SJCRH30 (cell line): ENCODE measurements at places on chromosomes 1 and 21.

DNA sequence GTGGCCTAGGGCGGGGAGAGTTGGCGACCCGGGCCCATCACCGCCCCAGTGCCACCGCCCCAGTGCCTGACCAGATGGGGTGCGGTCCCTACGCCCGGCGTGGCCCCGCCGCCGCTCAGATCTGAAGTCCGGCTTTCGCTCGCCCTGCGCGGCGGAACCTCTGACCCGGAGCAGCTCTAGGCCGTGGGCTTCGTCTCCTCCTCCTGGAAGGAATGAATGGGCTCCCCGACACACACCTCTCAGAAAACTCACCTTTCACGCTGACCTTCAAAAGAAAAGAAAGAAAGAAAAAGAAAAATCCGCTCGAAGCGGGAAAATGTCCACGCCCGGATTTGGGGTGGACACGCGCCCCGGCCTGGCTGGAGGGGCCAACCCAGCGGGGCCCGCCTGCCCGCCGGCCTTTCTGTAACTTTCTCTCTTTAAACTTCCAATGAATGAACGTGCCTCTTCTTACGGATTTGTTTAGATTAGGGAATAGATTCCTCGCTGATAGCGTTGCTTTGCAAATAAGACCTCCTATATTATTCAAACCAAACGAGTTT is 5.4 kb upstream of the SIM2 start:
- DNase-seq, result no peak

DNA sequence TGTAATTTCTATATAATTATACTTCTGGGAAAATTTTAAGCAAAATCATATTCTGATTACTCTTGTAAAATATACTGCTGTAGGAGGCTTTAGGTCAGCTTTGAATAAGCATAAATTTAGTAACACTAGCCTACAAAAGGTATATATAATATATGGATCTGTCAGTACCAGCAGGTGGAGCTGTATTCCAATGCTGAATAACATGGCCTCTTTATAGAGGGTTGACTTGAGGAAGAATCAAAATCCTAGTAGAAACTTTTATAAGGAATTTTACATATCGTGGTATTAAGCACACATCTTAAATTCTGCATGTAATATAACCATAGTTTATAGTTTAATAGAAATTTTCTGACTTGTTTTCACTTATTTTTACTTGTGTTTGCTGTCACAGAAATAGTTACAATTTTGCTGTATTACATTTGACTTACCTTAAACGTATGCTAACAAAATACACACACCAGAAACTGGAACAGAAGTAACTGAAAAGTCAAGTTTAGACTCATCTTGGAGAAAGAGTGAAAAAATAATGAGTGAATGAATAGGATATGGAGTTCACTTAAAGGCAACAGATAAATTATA is 79.3 kb downstream of the HMCN1 start:
- peak; percentile 29 for DNase-seq

DNA sequence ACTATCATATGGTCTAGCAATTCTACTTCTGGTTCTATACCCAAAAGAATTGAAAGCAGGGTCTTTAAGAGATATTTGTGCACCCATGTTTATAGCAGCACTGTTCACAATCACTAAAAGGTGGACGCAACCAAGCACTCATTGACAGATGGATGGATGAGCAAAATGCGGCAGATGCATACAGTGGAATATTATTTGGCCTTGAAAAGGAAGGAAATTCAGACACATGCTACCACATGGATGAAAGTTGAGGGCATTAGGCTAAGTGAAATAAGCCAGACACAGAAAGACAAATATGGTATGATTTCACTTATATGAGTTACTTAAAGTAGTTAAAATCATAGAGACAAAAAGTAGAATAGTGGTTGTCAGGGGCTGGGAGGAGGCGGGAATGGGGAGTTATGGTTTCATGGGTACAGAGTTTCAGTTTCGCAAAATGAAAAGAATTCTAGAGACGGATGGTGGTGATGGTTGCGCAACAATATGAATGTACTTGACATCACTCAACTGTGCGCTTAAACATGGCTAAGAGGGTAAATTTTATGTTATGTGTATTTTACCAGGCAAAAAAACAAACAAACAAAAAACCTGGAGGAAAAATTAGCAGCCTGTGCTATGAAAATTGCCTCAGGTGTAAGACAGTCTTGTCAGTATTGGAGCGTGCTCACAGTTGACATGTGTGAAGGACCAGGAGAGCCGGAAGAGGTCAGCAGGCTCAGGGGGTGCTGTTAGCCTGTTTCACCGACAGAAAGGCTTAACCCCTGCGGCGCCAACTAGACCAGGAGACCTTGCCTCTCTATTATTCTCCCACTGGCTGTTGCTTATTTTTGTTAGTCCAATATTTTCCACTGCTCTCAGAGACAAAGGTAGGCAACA is 26.5 kb downstream of the CD247 start:
- DNase-seq, result no peak

- DNase-seq, result peak; percentile 84
These were observed 25.6 kb downstream of the ALPL start for GRCh38 chr1:21534674-21535378.

DNA sequence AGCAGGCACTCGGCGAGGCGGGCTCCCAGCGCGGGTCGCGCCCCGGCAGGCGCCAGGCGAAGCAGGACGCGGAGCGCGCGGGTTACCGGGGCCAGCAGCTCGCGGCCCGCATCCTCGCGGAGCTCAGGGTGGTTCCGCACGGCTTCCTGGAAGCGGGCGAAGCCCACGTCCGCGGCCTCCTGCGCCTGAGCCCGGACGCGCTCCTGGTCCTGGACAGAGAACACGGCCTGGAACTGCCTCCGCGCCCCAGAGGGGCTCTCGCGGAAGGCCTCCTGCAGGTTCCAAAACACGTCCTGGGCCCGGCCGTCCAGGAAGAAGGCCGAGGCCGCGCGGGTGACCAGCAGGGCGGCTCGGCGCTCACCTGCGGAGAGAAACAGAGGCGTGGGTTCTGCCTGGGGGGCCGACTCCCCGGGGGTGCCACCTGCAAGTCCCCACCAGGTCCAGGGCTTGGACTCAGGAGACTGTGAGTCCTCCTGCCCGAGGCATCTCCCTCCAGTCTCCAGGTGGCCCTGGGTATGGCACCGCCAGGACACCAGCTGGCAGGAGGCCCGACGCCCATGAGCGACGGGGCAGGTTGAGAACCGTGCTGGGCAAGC is 11.4 kb downstream of the TTC34 start:
- DNase-seq, result no peak
